T-helper 1 cell (primary cell): ENCODE measurements at places on chromosomes 6 and 20.

GRCh38 chr6:8172530-8172929 is 70.2 kb upstream of the EEF1E1 start:
- no peak for DNase-seq

GRCh38 chr20:45456632-45457031 is 12.9 kb upstream of the WFDC2 start:
- DNase-seq = no peak

DNA sequence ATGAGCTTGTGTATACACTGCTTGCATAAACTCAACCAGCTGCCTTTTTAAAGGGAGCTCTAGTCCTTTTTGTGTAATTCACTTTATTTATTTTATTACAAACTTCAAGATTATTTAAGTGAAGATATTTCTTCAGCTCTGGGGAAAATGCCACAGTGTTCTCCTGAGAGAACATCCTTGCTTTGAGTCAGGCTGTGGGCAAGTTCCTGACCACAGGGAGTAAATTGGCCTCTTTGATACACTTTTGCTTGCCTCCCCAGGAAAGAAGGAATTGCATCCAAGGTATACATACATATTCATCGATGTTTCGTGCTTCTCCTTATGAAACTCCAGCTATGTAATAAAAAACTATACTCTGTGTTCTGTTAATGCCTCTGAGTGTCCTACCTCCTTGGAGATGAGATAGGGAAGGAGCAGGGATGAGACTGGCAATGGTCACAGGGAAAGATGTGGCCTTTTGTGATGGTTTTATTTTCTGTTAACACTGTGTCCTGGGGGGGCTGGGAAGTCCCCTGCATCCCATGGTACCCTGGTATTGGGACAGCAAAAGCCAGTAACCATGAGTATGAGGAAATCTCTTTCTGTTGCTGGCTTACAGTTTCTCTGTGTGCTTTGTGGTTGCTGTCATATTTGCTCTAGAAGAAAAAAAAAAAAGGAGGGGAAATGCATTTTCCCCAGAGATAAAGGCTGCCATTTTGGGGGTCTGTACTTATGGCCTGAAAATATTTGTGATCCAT is 15.3 kb downstream of the TNFAIP3 start:
- peak; percentile 50 for DNase-seq

GRCh38 chr6:83976037-83976755 is 57.4 kb upstream of the MRAP2 start:
- no peak for DNase-seq

- DNase-seq = no peak
Measured at GRCh38 chr6:56079751-56080540, 167.4 kb downstream of the COL21A1 start.

GRCh38 chr6:54579011-54579410 is 267.6 kb upstream of the FAM83B start:
- no peak for DNase-seq

DNA sequence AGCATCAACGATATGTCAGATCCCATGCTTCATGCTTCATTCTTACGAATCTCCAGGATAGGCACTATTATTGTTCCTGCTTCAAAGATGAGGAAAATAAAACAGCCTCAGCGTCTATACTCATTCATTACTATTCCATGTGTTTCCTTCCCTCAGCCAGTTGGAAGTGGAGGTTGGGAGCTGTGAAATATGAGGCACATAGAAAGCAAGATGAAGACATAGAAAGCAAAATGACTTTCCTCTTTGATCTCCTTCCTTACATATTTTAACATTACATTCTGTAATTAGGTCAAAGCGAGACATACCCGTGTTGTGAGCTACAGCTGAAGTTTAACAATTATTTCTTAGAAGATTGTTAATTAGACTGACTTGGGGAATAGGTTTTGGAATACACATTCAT is 125.4 kb downstream of the FYN start:
- no peak for DNase-seq

DNA sequence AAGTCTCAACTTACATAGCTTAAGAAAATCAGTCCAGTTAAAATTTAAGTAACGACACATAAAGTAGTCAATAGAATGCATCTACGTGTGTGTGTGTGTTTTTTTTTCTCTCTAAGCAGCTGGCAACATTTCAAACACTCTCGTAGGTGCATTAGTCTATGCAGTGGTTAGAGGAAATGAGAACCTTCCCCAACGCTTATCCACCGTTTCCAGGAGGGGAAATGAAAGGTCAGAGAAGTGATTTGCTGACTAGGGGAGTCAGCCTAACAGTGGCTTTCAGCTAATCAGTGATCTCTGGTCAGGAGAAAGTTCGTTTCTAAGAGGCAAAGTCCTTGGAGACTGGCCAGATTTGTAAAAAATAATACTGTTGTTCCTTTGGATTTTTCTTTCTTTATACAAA is 806.6 kb downstream of the C6orf118 start:
- DNase-seq = no peak

DNA sequence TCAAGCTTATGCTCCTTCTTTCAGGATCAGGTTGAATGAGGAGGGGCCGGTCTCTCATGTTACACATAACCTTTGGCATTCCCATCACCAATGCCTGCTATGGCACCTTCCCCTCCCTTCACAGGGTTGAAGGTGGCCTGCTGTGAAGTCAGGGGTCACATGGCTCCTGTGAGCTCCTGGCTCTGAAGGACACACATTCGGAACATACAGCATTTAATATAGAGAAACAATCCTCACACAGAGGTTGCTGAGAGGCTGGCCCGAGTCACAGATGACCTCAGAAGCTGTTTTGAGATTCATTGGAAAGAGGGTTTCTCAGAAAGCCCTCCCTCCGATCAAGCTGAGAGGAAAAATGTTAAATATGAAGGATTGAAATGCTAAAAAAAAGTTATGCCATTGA is 82.1 kb downstream of the PSMG4 start:
- DNase-seq = no peak

DNA sequence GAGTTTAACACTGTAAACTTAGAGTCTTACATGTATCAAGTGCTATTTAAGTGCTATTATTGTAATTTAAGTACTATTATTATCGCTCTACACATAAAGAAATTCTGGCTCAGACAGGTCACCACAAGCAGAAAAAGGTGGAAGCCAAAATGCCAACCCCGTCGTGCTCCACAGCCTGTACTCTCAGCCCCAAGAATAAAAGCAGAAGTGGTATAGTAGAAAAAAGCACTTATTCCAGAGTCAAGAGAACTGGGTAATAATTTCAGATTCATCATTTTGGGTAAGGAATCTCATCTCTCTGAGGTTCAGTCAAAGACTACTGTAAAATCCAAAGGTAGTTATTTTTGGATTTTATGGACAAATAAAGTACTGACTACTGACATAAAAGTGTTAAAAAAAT is 943 bp downstream of the ZUP1 start:
- no peak for DNase-seq

GRCh38 chr6:45571159-45571558 is 193.4 kb upstream of the SUPT3H start:
- no peak for DNase-seq

- no peak for DNase-seq
Measured at GRCh38 chr6:37862430-37862829, 42.9 kb downstream of the ZFAND3 start.

DNA sequence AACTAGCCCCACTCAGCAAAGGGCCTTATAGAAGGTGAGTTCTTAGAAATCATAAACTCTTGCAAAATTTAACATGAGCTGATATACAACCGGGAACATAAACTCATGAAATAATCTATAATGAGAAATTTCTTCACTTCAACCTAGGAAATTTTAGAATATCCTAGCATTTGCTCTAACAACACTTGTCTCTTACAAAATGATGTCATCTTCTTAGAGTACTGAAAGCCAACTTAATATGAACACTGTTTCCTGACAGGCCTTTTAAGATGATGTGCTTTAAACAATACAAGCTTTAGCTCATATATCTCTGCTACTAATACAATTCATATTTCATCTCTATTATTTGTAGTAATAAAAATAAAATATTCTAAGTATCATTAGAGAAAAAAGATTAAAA is 932 bp downstream of the PACRG start:
- no peak for DNase-seq

DNA sequence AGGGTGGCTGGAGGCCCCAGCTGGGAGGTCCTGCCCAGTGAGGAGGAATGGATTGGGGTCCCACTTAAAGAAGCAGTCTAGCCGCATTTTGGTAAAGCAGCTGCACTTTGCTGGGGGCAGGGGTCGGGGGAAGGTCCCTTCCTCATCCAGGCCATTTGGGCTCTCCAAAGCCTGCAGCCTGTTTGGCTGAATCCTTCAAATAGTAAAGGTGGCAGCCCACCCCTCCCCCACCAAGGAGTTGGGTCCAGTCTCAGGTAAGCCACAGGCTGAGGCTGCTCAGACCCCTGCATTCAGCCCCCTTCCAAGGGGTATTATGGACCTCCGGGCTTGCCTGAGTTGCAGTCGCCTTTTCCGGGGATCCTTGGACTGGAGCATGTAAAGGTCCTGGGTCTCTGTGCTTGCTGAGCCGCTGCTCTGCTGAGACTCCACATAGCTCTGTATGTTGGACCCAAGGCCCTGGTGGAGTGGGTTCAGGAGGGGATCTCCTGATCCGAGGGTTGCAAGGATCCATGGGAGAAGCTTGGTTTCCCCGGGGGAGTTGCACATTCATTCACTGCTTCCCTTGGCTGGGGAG is 417.4 kb downstream of the KHDRBS2 start:
- DNase-seq = no peak

GRCh38 chr6:84442208-84442607 is 214.8 kb upstream of the CEP162 start:
- DNase-seq = no peak

- DNase-seq = no peak
Measured at GRCh38 chr6:27830212-27830599, 82.0 kb downstream of the OR2B2 start.

- DNase-seq = no peak
Measured at GRCh38 chr20:58996226-58996611, 10.8 kb downstream of the CTSZ start.

GRCh38 chr6:169837529-169838250 is 86.3 kb downstream of the ERMARD start:
- no peak for DNase-seq

- DNase-seq = no peak
Measured at GRCh38 chr6:123902738-123903313, 99.2 kb downstream of the NKAIN2 start.

DNA sequence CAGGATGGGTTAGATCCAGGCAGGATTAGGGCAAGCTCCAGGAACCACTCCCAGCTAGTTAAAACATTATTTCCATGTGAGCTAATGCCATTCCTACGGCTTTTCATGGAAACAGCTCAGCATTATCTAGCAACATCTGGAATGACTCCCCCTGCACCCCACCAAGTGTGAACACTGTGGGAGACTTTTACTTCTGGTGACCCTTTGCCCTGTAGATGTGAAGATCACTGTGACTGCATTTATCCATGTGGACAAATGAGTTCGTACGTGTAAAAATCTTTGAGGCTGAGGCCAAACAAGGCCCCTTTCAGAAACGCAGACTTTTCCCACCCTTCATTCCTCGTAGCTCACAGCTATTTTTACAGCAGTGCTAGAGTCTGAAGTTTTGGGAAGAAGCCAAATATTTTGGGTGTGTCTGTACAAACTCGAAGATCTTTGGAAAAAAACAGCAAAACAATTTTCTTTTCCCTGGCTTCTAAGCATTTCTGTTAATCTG is 221.8 kb upstream of the SOX4 start:
- DNase-seq = no peak

DNA sequence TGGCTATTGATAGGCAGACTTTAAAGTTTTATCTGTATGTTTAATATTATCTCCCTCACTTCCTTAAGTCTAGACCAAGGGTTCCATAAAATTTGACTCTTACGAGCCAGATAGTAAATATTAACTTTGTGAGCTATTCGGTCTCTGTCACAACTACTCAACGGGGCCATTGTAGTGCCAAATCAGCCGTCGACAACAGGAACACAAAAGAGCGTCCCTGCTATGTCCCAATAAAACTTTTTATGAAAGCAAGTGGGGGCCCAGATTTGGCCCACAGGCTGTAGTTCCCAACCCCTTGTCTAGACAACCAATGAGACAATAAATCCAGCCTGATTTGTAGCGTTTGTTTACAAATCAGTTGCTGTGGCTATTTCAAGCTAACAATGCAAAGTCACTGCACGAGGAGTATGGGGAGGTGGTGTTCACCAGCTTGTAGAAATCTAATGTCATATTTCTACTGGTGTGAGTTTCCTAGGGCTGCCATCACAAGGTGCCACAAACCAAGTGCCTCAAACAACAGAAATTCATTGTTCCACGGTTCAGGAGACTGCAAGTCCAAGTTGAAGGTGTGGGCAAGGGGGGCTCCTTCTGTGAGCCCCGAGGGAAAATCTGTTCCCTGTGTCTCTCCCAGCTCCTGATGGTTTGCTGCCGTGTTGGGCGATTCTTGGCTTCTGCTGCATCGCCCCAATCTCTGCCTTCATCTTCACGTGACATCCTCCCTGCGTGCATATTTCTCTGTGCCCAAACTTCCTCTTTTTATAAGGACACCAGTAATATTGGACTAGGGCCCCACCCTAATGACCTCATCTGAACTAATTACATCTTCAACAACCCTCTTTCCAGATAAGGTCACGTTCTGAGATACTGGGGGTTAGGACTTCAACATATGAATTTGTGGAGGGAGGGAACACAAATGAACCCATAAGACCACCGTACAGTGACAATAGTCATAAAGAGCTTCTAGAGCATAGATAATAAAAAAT is 356.0 kb upstream of the JARID2 start:
- DNase-seq = no peak

- DNase-seq = no peak
Measured at GRCh38 chr6:169248521-169248971, 5.1 kb downstream of the THBS2 start.

- no peak for DNase-seq
Measured at GRCh38 chr20:10806539-10806938, 132.7 kb upstream of the JAG1 start.

DNA sequence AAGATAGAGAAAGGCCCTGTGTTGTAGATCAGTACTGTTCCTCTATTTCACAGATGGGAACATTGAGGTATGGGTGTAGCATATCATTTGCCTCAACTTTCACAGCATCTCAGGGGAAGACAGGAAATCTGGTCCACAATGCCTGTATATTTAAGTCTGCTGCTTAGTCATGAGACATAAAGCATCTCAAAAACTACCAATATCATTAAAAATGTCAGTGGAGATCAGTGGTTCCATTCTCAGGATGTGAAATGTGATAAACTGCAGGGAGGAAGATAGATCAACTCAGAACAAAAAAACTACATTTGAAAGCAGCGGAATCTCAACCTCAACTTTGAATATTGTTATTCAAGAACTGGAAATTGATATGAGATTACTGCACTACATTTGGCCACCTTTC is 192.9 kb upstream of the PREP start:
- DNase-seq = no peak

- no peak for DNase-seq
Measured at GRCh38 chr6:34546551-34547321, 9.4 kb downstream of the SPDEF start.

DNA sequence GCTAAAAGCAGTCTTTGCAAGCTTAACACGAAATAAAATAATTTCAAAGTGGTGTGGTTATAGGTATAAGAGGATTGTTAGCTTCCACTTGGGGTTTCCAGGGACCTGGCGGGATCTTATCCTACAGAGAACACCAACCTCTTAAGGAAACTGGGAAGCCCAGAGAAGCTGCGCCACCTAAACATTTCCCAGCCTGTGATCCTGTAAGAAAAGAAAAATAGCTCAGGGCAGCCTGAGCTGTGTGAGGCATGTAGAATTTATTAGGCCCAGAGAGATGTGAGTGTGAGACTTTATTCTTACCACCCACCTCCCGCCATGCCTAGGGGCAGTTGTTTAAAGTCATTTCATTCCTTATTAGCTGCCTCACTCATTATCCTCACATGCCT is 54.1 kb downstream of the CCN2 start:
- no peak for DNase-seq
